Stimulated activated CD4-positive, alpha-beta T cell treated with anti-CD3 and anti-CD28 coated beads, Interleukin-2, amount 100 ng/mL, for 4 hours (primary cell): ENCODE measurements at places on chromosomes 5 and 9.

DNA sequence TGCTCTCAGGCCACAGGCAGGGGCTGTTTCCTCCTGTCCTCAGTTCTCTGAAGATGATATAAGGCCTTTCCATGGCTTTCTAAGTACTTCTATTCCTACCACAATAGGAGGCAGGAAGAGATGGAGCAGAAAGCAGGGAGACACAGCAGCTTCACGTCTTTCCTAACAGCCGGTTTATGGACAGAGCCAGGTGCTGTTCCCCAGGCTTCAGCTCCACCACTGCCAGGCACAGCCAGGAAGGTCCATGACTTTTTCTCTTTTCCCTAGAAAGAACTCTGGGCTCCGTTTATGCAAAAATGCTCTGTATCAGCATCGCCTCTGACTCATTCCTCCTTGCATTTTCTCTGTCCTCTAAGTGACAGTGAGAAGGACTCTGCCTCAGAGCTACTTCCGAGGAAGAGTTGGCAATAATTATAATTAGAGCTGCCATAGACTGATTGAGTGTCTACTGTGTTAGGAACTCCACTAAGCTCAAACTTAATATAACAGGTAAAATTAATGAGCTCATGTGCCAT lies 478.5 kb downstream of the RASEF start:
- no peak for DNase-seq

- DNase-seq, result no peak
Observed at GRCh38 chr9:33445389-33446239, 1.8 kb downstream of the AQP3 start.

GRCh38 chr9:98161851-98162250 lies 30.6 kb downstream of the CORO2A start:
- no peak for DNase-seq

DNA sequence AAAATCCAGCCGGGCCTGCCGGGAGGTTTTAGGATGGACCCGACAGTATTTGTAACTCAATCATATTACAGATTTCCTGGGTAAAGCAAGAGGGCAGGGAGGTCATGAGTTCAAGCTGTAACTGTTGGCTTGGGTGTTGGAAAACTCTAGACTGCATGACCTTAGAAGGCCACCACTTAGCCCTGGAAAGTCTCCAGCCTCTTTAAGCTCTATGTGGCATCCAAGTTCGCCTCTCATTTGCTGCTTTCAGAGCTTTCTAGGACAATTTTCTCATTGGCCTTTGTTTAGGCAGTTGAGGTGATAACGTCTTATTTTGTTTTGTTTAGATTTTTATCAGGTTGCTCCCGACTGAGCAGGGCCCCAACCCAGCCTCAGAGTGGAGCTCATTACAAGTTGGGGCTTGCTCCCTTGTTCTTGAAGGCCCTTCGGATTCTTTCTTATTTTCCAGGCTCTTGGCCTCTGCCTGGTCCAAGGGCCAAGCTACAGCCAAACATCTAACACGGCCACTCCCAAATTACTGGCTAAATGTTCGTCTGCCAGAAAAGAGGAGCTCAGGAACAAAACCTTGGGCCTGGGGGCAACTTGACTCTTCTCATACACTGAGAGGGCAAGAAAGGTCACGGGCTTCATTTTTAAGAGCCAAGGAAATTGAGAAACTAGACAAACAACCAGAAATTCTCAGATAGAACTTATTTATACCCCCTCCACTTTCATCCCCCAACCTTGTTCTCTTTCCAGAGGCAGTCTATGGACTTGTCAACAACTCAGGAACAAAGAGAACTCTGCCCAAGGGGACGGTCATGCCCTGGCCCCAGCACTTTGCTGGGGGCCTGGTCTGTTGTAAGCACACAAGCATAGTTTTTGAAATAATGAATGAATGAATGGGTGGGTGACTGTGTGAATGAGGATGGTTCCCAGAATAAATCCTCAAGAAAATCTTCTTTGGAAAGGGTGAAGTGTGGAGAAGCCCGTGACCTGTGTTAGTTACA lies 526.9 kb downstream of the BNC2 start:
- DNase-seq, result no peak

DNA sequence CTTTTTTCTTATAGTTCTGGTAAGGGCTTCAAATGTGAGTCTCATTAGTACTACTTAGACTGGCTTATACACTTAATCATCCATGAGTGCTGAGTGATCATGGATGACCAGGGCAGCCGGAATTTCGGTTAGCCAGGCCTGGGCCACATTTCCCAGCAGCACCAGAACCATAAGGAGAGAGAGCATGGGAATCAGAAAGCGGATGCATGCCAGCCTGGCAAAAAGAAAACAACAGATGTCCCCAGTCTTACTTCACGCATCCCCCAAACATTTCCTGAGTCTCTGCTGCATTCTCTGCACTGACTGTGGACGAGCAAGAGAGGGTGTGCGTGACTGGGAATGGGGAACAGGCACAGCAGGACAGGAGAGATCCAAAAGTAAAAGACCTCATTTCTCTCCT lies 371.1 kb upstream of the ZNF608 start:
- no peak for DNase-seq

DNA sequence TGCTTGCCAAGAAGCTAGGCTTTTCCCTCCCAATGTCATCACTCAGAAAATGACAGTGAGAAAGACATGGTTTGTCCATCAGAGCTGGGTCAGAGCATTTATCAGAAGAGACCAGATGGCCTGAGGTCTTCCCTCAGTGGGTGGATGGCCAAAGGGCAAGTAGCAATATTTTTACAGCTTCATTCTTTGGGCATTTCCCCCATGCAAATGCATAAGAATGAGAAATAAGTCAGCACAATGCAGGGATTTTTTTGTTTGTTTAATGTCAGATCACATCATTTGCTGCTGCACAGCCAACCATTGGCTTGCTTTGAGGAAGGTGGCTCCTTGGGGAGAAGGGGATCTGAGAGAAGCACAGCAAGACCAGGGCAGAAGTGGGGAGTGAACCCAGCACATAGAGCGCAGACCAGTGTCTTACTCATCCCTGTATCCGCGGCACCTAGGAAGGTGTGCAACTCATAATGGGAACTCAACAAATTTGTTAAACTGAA lies 209.6 kb downstream of the SEMA6A start:
- DNase-seq, result no peak

DNA sequence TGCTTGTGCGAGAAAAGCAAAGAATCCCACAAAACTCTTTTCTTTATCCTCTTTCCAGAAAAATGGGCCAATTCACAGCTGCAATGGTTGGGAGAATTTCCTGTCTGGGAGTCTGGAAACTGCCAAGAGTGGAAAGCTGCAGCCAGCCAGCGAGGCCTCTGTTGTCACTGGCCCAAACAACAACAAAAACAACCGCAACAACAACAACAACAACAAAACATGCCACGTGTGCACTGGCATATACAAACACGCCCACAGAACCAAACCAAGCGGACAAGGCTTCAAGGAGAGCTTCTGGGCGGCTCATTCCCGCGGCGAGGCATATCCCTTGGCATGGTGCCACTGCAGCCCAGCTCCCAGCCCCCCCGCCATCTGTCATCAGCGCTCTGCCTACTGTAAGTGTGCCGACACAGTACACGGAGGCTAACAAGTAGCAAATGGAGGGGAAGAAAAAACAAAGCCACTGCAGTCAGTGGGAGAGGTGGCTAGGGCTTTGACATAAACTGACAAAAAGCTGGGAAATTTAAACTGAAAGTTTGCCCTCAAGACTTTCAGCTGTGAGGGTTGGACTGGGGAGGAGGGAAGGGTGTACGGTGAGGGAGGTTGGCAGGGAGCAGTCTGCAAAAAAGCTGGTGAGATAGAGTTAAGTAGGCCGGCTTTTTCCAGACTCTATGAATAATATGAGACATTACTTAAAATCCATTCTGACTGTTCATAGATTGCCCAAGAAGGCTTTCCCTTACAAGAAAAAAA lies 165.0 kb upstream of the ZNF462 start:
- no peak for DNase-seq

- DNase-seq, result no peak
Observed at GRCh38 chr9:133881671-133882381, 110.3 kb downstream of the VAV2 start.

- DNase-seq, result no peak
Observed at GRCh38 chr9:110837401-110838005, 168.9 kb downstream of the MUSK start.

- DNase-seq, result no peak
Observed at GRCh38 chr5:66960369-66961137, 236.0 kb downstream of the CD180 start.

DNA sequence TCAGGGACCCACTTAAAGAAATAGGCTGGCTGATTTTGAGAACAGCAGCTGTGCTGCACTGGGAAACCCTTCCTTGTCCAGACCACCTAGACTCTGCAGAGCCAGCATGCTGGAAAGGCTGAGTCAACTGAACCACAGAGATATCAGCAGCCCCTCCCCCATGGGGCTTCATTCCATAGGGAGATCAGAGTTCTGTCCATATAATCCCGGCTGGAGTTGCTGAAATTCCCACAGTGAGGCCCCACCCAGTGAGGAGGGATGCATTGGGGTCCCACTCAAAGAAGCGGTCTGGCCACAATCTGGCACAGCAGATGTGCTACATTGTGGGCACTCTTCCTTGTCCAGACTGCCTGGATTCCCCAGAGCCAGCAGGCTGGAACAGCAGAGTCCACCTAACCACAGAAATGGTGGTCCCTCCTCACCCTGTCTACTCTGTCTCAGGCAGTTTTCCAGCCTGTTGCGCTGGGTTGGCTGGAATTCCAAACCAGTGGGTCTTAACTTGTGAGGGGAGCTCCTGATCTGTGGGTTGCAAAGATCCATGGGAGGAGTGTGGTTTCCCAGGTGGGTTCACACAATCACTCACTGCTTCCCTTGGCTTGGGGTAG lies 127.1 kb downstream of the RNF180 start:
- no peak for DNase-seq

GRCh38 chr5:81753429-81753828 lies 2.5 kb upstream of the SSBP2 start:
- no peak for DNase-seq

- no peak for DNase-seq
Observed at GRCh38 chr9:96771124-96771523, 6.8 kb downstream of the ZNF510 start.

GRCh38 chr9:130635306-130635705 lies 29.1 kb upstream of the PRDM12 start:
- DNase-seq, result no peak

- no peak for DNase-seq
Observed at GRCh38 chr9:5857928-5858327, 25.0 kb upstream of the ERMP1 start.

DNA sequence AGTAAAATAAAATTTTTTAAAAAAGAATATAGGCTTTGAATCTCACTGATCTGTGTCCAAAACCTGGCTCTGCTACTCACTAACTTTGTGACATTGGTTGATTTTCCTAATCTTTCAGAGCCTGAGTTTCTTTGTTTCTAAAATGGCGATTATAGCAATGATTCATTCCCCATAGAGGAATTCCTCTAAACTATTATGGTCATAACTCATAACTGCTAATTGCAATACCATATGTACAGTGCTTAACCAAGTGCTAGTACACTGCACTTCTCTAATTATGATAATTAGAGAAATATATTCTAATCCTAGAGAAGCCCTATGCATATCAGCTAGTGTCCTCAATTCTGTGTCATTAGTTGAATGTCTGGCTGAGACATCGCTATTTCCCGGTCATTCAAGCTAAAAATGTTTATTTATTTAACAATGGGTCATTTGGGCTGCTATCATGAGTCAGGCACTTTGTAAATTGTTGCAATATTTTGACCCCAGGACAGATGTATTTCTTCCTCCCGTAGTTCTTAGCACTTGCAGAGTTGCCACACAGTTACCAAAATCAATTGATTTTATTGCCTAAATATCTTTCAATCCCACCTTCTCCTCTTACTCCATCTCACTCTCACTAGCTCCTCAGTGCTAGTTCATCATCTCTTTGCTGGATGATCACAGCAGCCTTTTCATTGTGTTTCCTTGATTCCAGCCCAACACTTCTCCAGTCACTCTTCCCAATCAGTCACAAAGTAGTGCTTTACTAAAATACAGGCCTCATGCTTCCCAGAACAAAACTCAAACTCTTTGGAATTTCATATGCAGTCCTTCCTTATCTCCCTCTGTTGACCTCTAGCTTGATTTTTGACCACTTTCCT lies 200.9 kb upstream of the PAPPA start:
- DNase-seq, result no peak

- DNase-seq, result no peak
Observed at GRCh38 chr9:120538339-120538738, 41.6 kb downstream of the CDK5RAP2 start.

- DNase-seq, result no peak
Observed at GRCh38 chr9:107712390-107712789, 222.8 kb upstream of the KLF4 start.

DNA sequence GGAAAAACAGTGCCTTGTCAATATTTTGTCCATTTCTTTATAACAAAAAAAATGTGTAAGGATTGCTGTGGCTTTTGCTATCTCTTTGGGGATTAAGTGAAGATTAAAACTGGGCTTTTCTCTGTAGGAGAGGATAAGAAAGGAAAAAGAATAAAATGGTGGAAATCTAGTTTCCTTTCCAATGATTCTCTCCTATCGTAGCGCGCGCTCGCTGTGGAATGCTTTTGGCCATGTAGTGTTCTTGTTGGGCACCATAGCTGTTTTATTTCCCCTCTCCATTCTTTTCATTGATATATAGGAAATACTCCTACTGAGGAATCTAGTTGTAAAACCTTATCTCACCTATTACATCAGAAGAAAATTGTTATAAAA lies 1.5 kb downstream of the STXBP1 start:
- DNase-seq, result no peak

GRCh38 chr9:129777769-129778130 lies 24.9 kb upstream of the PTGES start:
- no peak for DNase-seq

GRCh38 chr9:94872083-94872833 lies 145.8 kb downstream of the AOPEP start:
- DNase-seq, result no peak

- DNase-seq, result no peak
Observed at GRCh38 chr5:130501151-130501865, 597.0 kb downstream of the CHSY3 start.

DNA sequence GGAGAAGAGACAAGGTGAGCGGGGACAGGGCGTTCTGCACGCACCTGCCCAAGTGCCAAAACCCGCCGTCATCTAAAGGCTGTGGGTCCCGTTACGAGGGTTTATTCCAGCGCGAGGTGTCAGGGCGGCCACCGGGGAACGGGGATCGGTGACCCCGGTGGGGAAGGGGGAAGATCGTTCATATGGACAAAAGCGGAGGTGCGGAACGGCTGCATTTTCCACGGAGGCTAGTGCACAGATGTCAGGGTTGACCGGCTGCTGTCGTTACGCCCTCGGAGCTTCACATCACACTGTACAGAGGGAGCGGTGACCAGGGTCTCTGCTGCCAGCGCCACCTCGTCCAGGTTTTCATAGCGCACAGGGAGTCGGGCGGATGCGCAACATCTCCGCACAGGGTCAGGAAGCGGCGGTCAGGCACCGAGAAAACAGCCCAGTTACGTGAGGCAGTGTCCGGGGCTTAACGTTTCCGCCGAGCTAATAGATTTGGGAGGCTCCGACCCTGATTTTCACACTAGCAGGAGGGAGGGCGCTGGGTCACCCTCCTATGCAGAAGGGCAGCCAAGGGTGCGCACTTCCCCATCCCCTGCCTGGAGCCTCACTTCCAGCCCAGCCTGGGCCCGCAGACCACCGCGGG lies 13.5 kb downstream of the BTNL9 start:
- no peak for DNase-seq

- no peak for DNase-seq
Observed at GRCh38 chr9:37943345-37944265, 39.7 kb upstream of the SLC25A51 start.
